Activated naive CD8-positive, alpha-beta T cell treated with anti-CD3 and anti-CD28 coated beads for 36 hours (primary cell): ENCODE measurements at places on chromosomes 1 and 21.

DNA sequence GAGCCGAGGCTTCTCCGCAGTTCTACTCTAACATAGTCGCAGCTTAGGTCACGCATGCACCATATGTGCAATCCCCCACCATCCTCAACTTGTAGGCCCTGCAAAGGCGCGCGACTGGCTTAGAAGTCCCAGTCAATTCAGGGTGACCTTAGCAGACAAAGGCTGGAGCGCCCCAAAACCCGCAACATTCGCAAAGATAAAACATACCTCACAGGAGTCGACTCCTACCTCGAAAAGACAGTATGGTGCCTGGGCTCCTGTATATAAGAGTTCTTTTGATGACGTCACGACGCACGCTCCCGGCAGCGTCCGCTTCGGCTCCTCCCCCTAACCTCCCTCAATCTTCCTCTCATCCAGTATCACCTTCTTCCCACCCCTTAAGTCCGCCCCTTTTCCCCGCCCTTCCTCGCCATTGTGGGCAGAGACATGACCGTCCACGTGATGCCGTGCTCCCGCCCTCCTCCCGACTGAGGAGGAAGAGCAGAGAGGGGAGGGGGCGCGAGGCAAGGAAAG is at the start of gene GAS5:
TSS of gene GAS5 (minus strand) at position 237 of the 513 bp plus-strand sequence.
- DNase-seq: peak; percentile 99

DNA sequence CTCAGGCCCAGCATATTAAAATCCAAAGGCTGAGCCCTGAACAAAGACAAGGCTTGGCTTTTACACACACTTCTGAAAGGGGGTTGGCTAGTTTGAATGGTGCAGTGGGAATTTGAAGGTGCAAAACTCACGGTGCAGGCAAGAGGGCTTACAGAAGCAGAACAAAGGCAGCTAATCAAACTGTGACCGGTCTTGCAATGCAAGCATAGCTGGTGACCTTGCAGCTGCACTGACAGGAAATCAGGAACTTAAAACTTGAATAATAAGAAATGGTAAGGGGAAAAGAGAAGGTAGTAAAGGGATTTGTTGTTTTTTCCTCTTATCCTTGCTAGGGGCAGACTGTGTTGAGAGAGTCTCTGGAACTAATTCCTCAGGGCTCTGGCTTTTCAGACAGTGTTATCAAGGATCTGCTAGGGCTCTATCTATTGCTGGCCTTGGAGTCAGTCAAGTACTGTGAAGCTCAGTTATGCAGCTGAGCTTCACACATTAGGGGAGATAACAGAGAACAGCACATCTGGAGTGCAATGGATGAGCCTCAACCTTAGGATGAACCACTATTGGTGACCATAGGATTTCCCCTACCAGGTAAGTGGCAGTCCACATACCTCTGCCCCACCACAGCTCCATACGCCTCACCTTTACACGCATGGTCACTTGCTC is 97.6 kb downstream of the PPIAL4G start:
- no peak for DNase-seq

- DNase-seq: no peak
Observed at GRCh38 chr1:159902541-159902940, 2.6 kb upstream of the CFAP45 start.

DNA sequence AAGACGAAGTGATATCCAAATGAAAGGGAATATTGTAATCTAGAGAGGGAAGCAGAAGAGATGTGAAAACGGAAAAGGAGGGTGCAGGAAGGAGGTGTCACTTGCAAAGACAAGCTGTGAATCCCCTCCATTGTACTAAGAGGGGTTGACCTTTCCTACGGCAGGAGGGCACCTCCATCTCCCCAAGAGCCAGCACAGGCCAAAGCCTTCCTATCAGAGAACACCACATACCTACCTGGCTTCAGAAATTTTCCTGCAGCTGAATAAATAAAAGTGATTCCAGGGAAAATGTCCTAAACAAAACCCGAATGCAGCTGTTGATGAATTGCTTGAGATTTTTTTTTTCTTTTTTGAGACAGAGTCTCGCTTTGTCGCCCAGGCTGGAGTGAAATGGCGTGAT is 14.3 kb downstream of the KANK4 start:
- no peak for DNase-seq

DNA sequence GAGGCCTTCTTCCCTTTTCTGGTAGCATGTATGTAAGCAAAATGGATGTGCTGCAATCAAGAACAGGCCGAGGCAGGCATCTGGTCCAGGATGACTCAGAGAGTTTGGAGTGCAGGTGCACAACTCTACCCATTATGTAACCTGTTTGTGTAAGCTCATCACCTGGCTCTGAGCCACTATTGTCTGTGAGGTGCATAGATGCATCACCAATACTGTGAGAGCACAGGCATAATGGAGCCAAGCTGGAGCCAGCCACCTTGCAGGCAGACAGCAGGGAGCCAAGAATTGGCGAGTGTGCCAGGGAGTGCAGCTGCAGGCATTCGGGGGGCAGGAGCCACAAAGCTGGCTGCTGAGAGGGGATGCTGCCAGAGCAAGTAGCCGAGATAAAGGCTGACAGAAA is 549.9 kb upstream of the RGS18 start:
- no peak for DNase-seq

GRCh38 chr1:240109920-240110636 is 18.4 kb downstream of the FMN2 start:
- no peak for DNase-seq

- no peak for DNase-seq
Observed at GRCh38 chr1:106621853-106622252, 434.6 kb upstream of the PRMT6 start.

- no peak for DNase-seq
Observed at GRCh38 chr1:21664806-21665588, 4.2 kb downstream of the RAP1GAP start.

GRCh38 chr1:205950280-205950679 is 7.0 kb upstream of the SLC26A9 start:
- DNase-seq: no peak

- DNase-seq: no peak
Observed at GRCh38 chr1:183417772-183418491, at the start of gene NMNAT2. Gene NMNAT2, minus strand, starts transcription at chr1:183418380. Its CDS starts 113 bp downstream, at chr1:183418267.

GRCh38 chr1:236608930-236609726 is 4.8 kb upstream of the HEATR1 start:
- no peak for DNase-seq

- no peak for DNase-seq
Observed at GRCh38 chr1:15526021-15526489, 593 bp upstream of the DNAJC16 start.

- DNase-seq: no peak
Observed at GRCh38 chr1:202076050-202076511, 46.6 kb upstream of the GPR37L1 start.

DNA sequence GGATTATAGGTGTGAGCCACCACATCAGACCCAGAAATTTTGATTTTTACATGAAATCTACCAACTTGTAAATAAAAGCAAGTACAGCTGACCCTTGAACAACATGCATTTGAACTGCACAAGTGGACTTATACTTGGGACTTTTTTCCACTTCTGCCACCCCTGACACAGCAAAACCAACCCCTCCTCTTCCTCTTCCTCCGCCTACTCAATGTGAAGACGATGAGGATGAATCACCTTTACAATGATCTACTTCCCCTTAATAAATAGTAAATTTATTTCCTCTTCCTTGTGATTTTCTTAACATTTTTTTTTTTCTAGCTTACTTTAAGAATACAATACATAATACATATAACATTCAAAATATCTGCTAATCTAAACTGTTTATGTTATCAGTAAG is 17.5 kb upstream of the YRDC start:
- DNase-seq: no peak

DNA sequence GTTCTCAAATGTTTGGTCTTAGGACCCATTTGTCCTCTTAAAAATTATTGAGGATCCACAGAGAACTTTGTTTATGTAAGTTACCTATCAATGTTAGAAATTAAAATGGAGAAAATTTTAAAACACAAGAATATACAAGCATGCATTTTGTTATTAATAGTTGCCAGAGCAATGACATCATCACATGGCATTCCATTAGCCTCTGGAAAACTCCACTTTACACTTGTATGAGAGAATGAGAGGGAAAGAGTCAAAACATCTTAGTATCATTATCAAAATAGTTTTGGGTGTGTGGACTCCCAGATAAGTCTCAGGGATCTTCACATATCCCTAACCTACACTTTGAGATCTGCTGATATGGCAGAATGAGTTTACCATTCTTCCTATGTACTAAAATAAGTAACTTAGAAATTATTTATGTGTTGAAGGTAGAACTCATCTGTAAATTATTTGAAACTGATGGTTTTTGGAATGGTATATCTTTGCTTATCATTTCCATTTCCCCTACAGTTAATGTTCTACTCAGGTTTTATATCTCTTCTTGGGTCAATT is 48.8 kb downstream of the RNF220 start:
- no peak for DNase-seq

DNA sequence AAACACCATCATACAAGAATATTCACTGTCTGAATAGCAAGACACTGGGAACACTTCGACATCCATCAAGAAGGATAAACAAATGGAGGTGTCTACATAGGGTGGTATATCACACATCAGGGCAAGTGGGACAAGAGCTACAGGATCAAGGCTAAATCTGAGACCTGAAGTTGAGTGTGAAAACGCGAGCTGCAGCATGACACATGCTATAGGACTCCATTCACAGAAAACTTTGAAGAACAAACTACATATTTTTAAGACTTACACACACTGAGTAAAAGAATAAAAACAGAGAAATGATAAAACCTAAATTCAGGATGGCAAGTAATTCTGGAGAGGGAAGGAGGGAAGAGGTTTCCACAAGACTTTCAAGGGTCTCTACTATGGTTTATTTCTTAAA is 2.1 kb downstream of the TTC39A start:
- DNase-seq: no peak

- DNase-seq: no peak
Observed at GRCh38 chr1:16905868-16906702, 10.3 kb downstream of the RNU1-2 start.

- no peak for DNase-seq
Observed at GRCh38 chr1:31985430-31985829, 28.2 kb upstream of the KHDRBS1 start.

DNA sequence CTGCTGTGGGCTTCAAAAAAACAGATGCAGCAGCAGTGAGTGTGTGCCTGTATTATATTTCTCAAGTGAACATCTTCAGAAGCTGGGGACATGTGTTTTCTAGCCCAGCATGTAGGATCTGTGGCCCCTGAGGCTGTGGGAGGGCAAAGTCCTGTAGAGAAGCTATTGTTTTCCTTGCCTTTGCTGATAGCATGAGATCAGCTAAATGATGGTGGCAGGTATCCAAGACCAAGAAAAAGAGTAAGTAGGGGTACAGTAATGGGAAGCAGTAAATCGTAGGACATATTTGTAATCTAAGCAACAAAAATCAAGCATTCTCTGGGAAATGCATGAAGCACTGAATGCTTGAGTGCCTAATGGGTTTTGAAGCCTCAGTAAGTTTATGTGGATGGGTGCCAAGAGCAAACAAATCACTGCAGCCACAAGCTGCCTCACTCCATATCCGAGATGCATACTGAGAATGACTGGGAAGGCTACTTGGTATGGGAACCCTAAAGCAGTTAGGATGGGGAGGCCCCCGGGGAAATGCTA is 98.3 kb downstream of the CD58 start:
- no peak for DNase-seq

- no peak for DNase-seq
Observed at GRCh38 chr1:106063510-106063909, 993.0 kb upstream of the PRMT6 start.

DNA sequence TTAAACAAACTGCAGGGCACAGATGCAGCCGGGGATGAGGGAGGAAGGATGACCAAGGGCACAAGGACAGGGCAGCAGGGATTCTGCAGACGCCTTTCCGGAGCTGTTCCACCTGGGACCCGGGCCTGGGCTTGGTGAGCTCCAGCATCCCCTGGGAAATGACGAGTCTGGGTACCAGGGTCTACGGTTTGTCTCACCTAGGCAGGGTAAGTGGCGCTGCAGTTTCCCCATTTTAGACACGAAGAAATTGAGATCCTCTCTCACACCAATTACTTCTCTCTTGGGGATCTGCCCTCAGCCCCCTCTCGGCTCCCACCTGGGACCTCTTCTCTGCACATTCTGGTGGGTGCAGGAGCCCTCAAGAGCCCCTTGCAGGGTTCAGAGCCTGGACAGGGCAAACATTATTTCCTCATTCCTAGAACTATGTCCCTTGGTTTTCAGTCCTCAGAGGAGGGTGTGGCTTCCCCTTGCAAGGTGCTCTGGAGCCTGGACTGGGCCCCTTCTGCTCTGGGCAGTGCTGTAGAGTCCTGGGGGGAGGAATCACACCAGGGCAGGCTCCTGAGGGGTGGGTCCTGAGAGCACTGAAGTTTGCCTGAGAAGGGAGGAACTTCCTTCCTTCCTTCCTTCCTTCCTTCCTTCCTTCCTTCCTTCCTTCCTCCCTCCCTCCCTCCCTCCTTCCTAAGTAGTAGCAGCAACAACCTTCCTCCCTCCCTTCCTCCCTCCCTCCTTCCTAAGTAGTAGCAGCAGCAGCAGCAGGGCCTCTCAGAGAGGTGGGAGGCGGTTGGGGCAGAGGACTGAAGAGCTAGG is 16.0 kb downstream of the RAP1GAP start:
- DNase-seq: no peak

DNA sequence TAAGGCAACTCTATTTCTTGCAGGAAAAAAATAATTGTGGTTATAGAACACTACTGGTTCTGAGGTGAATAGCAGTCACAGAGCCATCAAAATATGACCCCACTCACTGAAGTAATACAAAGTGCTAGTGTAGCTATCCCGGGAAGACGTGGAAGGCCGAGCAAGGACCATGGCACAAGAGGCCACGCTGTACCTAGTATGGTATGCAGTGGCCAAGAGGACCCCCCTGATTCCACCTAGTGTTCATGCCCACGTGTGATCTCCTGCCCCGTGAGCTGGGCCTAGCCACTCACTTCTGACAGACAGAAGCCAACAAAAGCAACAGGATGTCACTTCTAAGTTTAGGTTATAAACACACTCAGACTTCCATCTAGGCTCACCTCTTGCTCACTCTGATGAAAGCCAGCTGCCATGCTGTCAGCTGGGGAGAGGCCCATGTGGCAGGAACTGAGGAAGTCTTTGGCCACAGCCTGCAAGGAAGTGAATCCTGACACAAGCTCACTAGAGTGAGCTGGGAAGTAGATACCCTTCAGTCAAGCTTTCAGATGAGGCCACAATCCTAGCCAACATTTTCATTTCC is 21.7 kb upstream of the LSS start:
- no peak for DNase-seq

DNA sequence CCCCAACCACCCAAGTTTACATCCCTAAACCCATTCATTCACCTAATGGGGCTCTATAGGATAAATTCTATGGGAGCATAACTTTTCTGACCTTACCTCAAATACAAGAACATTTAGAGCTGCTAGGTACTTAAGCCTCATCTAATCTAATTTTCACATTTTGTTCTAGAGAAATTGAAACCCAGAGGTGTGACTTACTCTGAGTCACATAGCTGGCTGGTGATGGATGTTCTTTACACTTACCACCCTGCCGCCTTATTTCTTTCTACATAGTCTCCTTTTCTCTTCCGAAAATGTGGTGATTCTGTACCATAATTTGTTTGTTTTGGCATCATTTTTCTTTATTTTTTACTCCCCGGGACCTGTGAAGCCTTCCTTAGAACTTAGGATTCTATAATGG is 20.3 kb downstream of the TIPRL start:
- no peak for DNase-seq
